ENCODE measurements at places on chromosomes 4 and X.

GRCh38 chr4:188941524-188942119 lies 802.4 kb downstream of the TRIML1 start:
- no peak for DNase-seq

DNA sequence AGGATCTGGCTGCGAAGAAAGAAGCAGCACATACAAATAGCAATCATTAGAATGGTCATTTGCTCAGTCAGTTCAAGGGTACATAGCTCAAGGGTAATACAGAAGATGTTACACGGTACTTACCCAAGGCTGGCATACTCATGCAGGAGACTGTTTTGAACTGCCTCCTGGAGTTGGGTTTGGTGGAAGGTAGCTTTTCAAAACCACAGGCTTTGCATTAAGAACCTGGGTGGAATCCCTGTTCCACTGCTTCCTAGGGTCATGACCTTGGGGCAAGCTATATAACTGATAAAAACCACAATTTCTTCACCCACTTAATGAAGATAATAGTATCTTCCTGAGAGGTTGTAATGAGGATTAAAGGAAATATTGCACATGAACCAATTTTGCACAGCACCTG lies 36.5 kb downstream of the TBC1D9 start:
- no peak for DNase-seq

DNA sequence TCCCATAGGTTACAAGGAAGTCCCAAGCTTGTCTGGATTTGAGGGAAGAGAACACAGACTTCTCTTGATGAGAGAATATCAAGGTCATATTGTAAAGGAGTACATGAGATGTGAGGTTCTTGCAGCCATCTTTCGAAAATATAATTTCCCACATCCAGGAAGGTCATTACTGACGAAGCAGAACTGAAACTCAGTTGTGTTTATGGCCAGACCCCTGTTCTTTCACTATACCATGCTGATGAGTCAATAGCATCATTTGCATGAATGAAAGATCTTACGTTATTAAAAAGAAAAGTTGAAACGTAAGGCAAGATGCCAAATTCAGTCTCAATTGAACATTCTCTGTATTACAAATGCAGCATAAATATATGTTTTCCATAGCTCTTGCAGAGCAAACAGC lies 14.2 kb upstream of the CCDC149 start:
- DNase-seq = no peak

- no peak for DNase-seq
These were observed 49.7 kb upstream of the PTPN13 start for GRCh38 chr4:86544310-86544966.

- DNase-seq = peak; percentile 79
These were observed 151.8 kb downstream of the CCNG2 start for GRCh38 chr4:77308843-77309242.

Data from hematopoietic multipotent progenitor cell treated with erythropoietin and hydrocortisone succinate and interleukin-3 and kit ligand, for 6 days (in vitro differentiated cells).